ENCODE measurements at places on chromosomes 2 and 18.

DNA sequence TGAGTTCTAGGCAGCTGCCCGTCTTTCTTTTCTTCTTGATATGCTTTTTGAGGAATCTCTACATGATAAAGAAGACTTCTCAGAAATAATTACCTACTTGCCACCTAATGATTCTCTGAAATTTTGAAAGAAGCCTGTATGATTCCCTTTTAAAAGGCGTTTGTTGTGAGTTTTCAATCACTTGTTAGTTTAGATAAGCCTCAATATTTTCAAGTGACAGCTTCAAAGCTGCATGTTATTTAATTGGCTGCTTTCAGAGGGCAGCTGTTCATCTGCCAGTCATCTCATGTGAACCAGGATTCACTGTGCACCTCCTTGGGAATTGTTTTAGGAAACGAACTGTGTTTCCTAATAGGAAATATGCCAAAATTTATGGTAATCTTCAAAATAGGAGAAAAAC is 938.1 kb downstream of the CPS1 start:
- DNase-seq, result no peak

DNA sequence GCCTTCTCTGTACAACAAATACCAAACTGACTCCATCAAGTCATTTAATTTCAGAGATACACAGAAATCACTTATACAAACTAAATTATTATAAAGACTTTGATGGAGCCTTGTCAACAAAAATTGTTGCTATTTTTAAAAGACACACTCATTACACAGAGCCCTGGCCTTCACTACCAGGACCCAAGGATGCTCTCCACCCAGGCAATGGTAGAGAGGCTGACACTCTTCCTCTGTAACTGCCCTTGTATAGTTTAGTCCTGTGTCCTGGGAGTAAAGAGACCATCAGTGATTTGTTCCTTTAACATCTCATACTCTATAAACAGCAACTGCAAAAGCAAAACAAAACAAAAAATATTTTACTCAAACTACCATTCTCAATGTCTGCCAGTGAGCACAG is 173.5 kb downstream of the TCF4 start:
- no peak for DNase-seq

DNA sequence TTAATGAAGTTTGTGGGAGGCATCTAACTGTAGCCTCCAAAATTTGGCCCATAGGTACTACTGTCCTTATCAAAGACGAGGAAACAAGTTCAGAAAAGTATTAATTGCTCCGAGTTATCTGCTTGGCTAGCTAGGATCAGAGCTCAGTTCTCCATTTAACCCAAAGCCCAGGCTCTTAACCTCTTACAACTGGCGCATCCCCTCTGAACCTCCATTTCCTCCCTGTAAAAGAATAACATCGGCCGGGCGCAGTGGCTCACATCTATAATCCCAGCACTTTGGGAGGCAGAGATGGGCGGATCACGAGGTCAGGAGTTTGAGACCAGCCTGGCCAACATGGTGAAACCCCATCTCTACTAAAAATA is 3.5 kb upstream of the MSH6 start:
- DNase-seq, result no peak

- no peak for DNase-seq
Measured at GRCh38 chr2:235025800-235026536, 74.2 kb downstream of the SH3BP4 start.

DNA sequence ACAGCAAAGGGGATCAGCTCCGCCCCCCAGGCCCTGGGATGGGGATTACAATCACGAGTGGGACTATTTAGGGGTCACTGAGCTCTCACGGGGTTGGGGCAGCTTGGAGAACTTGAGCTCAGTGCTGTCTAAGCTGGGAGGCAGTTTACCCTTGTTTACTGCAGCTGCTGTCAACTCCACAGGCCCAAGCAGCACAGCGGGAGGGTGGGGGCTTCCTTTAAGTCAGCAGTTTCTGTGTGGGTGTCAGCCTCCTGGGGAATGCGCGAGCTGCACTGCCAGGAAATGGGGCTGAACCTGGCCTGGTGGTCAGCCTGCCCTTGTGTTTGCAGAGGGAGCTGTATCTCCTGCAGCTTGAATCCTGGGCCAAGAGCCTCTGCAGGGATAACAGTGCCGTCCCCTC is 29.8 kb downstream of the TOGARAM2 start:
- DNase-seq, result no peak

DNA sequence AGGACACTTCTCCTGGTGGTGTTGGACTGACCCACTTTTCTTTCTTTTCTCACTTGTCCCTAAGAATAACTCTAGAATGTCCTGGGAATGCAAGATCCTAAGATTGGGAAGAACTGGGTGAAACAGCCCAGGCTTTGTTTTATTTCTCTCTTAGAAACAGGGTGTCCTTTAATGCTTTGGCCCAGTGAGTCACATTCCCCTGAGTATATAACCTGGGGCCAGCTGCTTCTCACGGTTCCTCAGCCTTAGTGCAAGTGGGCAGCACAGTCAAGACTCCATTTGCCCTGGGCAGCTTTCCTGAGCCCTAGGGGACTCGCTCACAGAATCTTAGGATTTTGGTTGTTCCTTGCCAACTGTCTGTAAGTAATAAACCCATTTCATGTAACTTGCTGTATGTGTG is 355.0 kb downstream of the DSC3 start:
- DNase-seq, result no peak

- no peak for DNase-seq
Measured at GRCh38 chr18:37385846-37386778, 179.5 kb downstream of the CELF4 start.

GRCh38 chr2:109712746-109713145 is 81.4 kb upstream of the RGPD5 start:
- no peak for DNase-seq

GRCh38 chr2:39216346-39217191 is 27.2 kb downstream of the CDKL4 start:
- DNase-seq, result no peak

GRCh38 chr2:222548992-222549391 is 106.9 kb downstream of the FARSB start:
- DNase-seq, result no peak

DNA sequence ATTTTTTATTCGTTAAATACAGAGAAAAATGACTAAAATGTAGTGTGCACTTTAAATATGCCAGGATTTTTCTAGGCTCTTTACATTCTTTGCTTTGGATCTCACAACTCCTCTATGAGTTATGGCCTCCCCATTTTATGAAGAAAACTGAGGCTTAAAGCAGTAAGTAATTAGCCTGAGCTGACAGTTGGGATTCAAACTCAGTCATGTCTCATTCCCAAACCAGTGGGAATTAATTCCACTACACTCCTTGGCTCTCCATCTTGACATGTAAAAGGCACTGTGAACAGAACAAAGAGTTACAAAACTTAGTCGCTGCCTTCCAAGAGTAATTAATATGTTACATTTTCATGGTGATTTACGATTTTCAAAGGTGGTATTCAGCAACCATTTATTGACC is 351.9 kb downstream of the SATB2 start:
- DNase-seq, result no peak

GRCh38 chr18:74652392-74652988 is 54.8 kb downstream of the ZNF407 start:
- DNase-seq, result no peak

- DNase-seq, result no peak
Measured at GRCh38 chr2:74555610-74556103, 1.1 kb downstream of the DOK1 start.

DNA sequence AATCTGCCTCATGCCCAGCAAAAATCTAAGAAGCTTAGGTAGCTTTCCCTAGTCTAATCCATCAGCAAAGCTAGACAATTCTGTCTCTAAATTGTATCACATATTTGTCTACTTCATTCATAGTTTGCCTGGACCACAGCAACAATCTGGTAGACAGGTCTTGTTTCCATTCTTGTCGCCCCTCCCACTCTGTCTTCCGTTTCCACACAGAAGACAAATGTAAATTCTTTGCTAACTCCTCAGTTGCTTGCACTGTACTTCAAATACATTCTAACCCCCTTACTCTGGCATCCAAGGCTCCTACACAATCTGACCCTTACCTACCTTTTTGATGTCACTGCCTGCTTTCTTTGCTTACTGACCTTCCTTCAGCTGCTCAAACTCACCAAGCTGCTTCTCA is 40.1 kb downstream of the THUMPD2 start:
- DNase-seq, result no peak

DNA sequence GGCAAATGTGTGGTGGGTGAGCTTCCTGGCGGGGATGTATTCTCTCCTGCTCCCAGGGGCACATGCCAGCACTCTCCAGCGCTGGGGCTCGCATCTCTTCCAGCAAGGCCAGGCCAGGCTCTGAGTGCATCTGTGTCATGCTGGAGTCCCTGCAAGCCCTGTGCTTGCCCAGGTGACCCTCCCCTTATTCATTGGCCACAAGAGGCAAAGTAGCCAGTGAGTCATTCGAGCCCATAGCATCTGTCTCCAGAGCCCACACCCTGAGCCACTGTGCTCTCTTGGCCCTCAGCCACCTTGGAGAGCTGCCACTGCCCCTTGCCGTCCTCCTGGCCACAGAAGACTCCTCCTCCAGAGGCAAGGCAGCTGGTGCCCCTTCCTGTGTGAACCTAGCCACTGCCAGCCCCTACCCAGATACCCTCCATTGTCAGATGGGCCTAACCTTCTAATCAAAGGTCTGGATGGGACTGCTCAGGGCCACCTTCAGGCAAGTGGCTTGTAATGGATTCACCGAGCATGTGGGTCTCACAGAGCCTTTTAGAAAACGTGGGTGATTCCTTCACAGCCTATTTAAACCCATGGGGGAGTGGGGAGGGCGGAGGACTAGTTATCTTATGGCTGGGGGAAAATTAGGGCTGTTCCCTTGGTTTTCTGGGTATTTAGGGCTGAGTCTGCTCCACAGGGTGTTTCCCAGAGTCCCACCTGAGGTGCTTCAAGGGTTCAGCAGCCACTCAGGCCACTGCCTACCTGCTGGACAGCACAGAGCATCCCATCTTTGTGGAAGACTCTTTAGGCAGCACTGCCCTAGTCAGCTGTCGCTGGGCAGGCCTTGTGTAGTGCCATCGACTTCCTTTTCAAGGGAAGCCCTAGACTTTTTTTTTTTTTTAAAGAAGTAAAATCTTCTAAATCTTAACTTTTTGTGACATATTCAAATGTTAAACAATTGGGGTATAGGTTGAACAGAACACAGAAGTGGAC is 137.4 kb downstream of the ACOXL start:
- DNase-seq, result no peak

DNA sequence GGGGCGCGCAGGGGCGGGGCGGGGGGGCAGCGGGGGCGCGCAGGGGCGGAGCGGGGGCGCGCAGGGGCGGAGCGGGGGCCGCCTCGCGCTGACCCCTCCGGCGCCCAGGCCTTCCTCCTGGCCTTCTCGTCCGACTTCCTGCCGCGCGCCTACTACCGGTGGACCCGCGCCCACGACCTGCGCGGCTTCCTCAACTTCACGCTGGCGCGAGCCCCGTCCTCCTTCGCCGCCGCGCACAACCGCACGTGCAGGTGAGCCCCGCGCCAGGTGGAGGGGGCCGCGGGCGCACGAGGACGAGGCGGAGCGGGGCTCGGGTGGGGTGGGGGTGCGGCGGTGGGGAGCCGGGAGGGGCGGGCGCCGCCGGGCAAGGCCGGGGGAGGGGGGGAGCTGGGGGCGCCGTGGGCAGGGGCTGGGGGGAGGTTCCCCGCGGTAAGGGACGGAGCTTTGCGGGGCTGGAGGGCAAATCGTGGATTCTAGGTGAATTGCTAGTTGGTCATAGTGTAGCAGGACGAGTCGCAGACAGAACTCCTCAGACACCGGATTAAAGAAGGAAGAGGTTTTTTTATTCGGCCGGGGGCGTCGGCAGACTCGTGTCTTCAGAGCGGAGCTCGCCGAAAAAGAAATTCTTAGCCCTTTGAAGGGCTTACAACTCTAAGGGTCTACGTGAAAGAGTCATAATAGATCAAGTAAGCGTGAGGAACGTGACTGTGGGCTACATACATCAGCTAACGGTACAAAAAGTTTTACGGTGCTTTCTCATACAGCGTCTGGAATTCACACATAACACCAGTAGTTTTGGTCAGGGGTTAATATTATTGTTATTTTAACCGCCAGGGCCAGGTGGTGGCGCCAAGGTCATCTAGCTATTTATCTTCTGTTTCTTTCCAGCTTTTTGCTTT is 29.9 kb downstream of the ANO7 start:
- DNase-seq, result no peak

GRCh38 chr2:97868986-97869721 is 126.6 kb downstream of the TMEM131 start:
- DNase-seq, result no peak

DNA sequence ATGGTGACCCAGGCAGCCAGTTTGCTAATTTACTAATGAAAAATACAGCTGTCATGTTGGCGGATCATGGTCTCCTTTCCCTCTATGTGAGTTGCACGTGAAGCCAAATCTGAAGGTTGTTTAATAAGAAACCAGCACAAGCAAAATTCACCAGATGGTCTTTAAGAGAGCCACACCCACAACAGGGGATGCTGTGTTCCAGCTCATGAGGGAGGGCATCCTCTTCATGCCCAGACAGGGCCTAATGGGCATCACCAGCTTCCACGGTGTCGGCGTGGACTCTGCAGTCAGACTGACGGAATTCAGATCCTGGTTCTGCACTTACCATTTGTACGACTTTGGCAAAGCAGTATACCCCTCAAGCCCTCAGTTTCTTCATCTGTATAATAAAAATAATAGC is 39.9 kb downstream of the TMEM247 start:
- no peak for DNase-seq

DNA sequence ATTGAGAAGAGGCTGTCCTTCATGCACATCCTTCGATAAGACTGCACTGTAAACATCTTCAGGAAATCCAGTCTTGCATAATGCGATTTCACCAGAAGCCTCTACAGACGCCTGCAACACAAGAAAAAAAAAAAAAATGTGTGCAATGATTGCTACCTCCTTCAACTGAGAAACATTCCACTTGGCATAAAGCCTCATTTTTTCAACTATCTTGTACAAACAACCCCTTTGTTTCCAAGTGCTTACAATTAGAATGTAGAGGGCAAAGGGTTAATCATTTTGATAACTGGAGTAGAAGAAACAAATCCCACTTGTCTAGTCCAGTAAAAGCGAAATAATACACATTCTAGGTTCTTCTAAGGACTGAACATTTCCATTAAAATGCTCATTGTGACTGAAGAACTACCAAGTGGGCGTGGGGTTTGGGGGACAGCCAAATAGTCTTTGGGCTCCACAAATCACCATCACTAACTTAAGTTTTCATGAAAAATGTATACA is 29.2 kb downstream of the CDH2 start:
- DNase-seq, result no peak

DNA sequence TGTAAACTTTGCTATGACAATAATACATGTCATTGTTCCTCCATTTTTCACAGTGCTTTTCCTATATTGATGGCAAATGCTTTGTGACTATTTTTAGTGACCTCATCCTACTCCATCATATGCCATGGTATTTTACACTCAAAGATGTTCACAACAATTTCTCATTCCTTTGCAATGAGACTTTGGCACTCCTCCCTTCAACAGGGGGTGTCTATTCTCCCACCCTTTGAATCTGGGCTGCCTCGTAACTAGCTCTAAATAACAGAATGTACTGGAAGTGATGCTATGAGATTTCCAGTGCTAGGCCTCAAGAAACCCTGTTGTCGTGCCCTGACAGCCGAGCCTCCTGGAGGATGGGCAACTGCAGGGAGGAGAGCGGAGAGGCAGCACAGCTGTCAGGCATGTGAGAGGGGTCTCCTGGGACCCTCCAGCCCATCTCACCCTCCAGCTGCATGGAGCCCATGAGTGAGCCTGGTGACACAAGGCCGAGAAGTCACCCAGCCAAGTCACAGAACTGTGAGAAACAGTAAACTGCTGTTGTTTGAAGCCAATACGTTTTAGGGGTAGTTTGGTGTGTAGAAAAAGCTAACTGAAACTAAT is 103.1 kb upstream of the APCDD1 start:
- no peak for DNase-seq
